ENCODE measurements at places on chromosomes 6 and 20.

- no peak for DNase-seq
Measured at GRCh38 chr6:166940643-166941068, 15.7 kb downstream of the RNASET2 start.

DNA sequence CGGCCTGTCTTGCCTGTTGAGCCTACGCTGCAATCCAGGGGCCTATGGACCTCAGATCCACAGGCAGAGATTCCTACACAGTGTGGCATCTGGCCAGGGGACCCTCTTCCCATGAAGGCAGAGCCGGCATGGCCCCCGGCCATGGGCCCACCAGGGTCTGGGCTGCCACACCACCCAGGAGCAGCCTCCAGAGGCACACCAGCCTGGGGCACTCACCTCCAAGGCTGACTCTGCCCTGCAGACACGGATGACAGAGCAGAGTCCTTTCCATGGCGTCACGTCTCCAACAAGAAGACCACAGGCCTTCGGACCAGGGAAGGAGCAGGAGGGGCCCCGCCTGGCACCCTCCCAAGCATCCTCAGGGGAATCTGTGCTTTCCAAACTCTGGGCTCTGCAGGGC lies 3.5 kb upstream of the HRH3 start:
- DNase-seq: no peak

GRCh38 chr6:148523048-148523447 lies 180.4 kb downstream of the SASH1 start:
- no peak for DNase-seq

DNA sequence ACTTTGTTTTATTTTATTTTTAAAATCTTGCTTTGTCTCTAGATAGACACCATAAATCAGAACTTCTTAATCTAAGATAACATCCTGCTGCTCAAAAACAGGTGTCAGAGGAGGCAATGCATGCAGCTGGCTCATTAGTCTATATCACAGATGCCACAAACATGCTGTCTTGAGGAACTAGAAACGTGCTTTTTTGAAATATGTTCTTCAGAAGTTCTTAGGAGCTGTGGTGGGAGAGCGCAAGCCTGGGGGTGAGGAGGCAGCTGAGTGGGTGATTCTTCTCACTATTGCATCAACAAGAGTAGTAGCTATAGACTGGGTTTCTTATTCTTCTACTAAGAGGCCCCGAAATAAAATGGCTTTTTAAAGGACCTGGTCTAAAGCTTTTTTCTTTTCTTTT lies 23.4 kb downstream of the IL22RA2 start:
- DNase-seq: no peak

DNA sequence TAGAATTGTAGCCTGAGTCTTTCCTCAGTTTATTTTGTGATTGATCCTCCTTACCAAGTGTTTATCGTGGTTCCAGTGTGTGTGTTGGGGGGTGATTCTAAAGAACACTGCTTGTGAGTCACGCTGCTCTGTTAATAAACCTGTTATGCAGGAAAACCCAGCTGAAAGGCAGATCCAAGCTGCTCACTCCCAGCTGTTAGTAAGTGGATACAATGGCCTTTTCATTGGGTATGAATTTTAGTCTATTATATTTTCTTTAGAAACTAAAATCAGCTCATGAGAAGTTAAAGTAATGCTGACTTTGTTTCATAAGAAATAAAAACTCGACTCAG lies 12.2 kb upstream of the DSTN start:
- DNase-seq: no peak
